ENCODE measurements at places on chromosomes 7 and 10.

DNA sequence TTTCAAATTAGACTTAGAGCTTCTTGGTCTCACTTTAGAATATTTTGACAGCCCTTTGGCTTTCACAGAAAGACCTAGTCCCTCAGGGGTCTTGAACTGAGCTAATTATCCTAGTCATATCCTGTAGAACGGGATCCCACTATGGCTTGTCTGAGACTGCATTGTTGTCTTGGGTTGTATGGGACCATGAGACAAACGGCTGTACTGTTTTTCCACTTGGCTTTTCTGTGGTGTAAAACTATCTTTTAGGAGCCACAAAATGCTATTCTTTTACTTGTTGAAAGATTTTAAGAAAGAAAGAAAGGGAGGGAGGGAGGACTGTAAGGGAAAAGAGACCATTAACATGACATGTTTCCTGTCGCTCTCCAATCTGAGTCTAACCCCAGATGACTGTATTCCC, 432.5 kb downstream of the AUTS2 start:
- DNase-seq = no peak

DNA sequence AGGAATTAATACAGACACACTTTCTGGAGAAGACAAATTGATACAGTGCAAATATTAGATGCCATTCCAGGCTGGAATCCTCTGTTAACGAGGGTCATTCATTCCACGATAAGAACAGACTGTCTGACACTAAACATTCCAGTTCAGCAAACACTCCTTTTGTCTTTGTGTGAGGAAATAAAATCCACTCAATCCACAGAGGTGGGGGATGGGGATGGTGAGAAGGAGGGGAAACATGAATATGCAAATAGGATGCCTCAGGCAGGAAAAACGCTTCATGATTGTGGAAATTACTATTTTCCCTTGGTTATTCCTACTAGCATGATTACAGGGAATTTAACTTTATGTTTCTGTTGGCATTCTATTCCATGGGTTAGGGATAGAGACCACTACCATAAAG, 196.9 kb upstream of the CDCA7L start:
- no peak for DNase-seq

DNA sequence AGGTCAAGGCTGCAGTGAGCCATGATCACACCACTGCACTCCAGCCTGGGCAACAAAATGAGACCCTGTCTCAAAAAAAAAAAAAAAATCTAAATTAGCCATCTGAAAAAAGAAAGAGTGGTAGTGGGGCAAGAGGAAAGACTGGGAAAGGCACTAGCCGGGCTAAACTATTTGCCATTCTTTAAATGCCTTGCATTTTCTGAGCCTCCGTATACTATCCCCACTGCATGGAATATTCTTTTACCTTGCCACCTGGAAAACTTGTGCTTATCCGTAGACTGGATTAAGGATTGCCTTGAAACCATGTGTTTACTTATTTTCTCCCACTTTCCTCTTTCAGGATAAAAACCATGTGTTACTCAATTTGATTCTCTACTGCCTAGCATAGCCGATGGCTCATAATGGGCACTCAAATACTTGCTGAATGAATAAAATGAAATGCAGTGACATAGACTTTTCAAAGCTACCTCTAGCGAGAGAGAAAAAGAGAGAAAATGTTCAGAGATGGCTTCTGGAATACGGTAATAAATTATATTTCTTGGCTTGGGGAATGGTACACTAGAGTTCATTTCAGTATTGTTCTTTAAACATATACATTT, 30.6 kb downstream of the HYCC1 start:
- DNase-seq = no peak

- DNase-seq = no peak
Observed at GRCh38 chr10:58477122-58477521, 35.5 kb upstream of the BICC1 start.

GRCh38 chr10:89214566-89215165, 7.5 kb upstream of the CH25H start:
- DNase-seq = no peak

- DNase-seq = no peak
Observed at GRCh38 chr10:129658376-129659072, 191.5 kb downstream of the MGMT start.

- no peak for DNase-seq
Observed at GRCh38 chr10:93465806-93466675, 16.1 kb downstream of the MYOF start.

DNA sequence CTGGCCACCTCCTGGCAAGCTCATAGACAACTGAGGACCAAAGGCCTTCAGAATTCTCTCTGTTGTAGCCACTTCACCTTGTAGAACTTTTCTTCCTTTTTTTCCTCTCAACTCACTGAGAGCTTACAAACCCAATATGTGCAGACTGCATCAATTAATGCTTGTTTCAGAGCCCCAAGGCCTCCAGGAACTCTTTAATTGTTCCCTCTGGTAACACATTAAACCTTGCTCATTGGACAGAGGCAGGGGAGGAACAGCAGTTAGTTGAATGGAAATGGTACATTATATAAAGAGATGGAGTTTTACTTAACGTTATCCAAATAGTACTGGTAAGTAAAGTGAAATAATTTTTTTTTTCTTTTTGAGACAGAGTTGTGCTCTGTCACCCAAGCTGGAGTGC, 25.2 kb downstream of the STMP1 start:
- DNase-seq = no peak

- DNase-seq = no peak
Observed at GRCh38 chr10:125009661-125010161, 67.8 kb downstream of the ZRANB1 start.

DNA sequence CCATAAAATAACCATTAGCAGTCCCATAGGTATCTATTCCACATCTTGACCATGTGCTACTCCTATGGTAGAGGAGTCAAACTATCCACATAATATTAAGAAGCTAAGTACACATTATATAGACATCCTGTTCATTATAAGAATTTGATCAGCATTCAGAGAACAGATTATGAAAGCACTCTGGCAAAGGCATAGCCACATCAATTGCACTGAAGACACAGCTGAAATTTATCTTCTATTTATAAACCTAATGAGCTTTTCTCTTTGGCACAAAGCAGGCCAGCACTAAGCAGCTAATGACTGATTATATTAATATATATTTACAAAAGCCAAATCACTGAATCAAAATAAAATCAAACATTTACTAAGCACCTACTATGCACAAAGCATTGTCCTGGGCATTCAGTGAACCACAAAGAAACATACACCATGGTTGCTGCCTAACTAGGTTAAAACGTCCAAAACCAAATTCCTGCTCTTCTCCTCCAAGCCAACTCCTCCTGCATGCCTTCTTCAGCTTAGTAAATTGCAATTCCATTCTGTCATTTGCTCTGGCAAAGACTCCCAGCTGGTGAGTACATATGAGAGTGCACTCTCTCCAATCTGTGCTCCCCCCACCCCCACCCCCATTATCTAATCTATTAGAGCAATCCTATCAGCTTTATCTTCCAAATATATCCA, 122.6 kb upstream of the ASAH2 start:
- no peak for DNase-seq

DNA sequence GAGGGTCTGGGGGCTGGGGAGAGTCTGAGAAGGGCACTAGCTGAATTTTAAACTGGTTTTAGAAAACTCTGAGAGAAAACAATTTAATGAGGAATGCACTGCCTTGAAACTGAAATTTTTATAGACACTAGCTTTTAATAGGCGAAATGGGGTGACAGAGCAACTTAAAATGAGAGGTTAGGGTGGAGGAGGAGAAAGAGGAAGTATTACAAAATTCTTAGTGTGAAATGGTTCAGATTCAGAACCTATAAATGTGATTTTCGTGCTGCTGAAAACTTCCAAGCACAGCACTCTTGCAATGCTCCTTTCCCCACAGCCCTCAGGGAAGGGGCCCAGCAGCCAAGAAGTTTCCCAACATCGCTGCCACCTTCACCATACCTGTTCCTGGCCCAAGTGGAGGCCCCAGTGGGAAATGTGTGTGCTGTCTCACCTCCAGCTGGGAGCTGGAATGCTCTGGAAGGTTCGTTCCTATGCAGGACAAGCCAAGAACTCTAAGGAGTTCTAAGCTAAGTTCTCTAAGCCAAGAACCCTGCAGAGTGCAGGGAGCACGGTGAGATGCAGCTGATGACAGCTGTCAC, 60.0 kb downstream of the ATXN7L1 start:
- DNase-seq = no peak

- no peak for DNase-seq
Observed at GRCh38 chr7:138245216-138245615, 169.0 kb downstream of the AKR1D1 start.

- no peak for DNase-seq
Observed at GRCh38 chr10:12663863-12664262, 314.5 kb downstream of the CAMK1D start.

- no peak for DNase-seq
Observed at GRCh38 chr10:15742836-15743235, 23.1 kb upstream of the ITGA8 start.

- no peak for DNase-seq
Observed at GRCh38 chr7:46685051-46685450, 764.0 kb upstream of the IGFBP3 start.

DNA sequence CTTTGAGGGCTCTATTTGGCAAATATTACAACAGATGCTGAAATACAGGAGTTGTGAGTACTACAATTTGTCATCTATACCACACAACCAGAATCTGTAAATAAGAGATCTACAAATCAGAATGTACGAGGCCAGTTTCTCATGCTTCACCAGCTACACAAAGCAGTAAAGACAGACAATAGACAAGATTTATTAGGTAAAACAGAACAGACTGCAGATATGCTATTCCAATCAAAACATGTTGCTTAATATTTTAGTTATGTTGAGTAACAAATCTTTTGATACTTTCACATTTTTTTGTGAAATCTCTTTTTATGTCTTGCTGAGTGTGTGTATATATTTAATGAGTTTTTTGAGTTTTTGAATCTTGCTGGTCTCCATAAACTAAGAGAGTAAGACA, 109.1 kb downstream of the CHCHD3 start:
- DNase-seq = no peak

DNA sequence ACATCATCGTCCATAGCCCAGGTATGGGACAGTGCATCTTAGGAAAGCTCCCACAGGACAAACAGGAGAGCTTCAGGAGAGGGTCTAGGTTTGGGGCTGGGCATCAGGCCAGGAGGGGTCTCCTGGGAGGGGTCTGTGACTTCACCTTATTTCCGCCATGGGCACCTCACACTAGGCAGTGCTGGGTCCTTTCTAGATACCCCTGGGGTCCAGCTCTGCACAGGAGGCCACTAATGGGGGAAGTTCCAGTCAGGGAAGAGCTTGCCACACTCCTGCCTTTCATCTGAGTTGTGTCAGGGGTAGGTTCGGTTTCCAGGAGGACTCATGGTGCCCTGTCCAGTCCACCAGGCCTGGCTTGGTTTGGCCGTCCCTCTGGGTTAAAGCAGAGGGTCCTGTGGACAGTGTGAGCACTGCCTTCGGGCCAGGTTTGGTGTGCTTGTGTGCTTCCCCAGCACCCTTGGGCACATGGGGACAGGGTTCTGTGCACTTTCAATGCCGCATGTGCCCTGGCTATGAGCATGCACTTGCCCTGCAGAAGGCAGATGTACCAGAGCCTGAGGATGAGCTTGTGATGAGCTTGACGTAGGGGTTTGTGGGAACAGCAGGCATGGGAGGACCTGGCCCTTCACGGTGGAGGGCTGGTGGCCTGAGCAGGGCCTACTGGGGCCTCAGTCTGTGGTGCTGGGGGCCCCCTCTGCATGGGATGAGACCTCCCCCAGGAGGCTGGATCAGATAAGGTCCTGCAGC, 377.7 kb upstream of the NUPR2 start:
- DNase-seq = no peak

- DNase-seq = no peak
Observed at GRCh38 chr10:3827266-3827665, 42.3 kb upstream of the KLF6 start.

DNA sequence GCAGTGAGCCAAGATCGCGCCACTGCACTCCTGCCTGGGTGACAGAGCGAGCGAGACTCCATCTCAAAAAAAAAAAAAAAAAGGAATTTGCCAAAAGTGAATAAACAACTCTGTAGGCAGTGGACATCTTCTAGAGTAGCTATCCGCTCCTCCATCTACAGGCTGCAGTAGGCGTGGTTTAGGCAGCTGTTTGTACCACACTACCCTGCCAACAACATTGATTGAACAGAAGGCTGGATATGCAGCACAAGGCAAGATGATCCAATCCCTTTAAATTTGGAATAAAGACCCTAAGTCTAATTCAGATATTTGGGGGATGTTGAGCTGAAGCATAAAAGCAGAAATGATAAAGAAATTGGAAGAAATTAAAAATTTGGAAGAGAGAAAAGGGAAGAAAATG, 141.6 kb downstream of the TES start:
- DNase-seq = no peak

- no peak for DNase-seq
Observed at GRCh38 chr10:78920011-78920410, 148.8 kb upstream of the ZMIZ1 start.

DNA sequence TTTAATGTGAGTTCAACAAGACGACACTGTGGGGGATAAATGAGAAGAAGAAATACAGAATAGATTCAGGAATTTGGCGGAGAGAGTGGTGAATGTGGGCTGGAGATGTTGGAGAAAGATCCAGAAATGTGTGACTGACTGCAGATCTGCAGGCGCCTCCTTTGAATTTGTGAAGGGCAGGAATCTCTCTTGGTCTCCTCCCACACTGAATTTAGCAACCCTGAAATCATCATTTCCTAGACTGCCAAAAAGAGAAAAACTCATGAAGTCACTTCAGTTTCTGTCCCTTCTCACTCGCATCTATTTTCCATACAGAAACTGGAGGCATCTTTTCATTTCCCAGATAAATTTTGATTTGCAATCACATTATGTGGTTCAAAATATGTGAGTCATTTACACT, 128.7 kb downstream of the GNAI1 start:
- no peak for DNase-seq

DNA sequence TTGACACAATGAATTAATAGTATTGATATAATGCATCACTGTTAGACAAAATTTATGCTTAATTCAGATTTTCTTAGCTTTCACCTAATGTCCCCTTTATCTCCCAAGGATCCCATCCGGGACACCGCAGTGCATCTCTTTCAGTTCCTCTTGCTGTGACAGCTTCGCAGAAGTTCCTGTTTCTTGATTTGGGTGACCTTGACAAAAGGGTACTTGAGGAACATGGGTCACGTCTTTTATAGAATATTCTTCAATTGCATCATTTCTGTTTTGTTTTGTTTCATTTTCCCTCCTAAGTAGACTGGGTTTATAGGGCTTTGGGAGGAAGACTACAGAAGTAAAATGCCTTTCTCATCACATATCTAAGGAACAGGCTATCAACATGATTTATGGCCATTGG, 453.2 kb downstream of the DPP6 start:
- DNase-seq = no peak

GRCh38 chr7:124338861-124339260, 306.0 kb upstream of the TMEM229A start:
- no peak for DNase-seq

- no peak for DNase-seq
Observed at GRCh38 chr7:30968747-30969603, 5.2 kb downstream of the GHRHR start.

DNA sequence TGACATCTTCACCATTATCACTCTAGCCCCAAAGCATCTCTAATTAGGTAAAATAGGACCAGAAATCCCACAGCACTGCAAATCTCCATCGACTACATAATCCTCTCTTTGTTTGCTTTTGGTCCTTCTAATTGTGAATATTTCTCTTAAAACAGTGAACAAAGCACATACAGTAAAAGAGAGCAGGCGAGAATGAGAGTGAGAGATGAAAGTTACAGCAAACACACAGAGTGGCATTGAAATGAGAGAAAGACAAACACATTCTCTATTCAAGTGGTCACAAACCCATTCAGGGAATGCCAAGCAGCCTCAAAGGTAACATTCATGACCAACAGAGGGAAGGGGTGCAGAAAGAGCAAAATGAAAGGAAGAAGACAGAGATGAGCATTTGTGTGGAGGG, 109.8 kb upstream of the PTN start:
- DNase-seq = no peak

- DNase-seq = peak; percentile 54
Observed at GRCh38 chr7:8418629-8419245, 14.7 kb upstream of the NXPH1 start.
